ENCODE measurements at places on chromosomes 6 and 20.

DNA sequence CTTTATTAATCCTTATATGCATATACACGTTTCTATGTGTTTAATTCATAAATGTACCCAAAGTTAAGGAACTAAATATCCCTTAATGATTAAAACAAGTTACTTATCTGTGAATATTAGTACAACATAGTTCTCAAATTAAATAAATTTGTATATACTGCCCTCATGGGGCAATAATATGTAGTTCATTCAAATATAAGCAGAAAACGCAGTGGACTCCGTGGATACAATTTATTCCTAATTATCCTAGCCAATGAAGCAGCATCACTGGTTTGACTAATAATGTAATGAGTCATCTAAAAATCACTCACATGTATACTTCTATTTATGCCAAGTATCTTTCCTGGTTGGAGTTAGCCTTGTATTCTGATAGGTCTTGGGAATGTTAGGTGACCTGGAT lies 111.6 kb downstream of the TBC1D32 start:
- DNase-seq, result no peak

DNA sequence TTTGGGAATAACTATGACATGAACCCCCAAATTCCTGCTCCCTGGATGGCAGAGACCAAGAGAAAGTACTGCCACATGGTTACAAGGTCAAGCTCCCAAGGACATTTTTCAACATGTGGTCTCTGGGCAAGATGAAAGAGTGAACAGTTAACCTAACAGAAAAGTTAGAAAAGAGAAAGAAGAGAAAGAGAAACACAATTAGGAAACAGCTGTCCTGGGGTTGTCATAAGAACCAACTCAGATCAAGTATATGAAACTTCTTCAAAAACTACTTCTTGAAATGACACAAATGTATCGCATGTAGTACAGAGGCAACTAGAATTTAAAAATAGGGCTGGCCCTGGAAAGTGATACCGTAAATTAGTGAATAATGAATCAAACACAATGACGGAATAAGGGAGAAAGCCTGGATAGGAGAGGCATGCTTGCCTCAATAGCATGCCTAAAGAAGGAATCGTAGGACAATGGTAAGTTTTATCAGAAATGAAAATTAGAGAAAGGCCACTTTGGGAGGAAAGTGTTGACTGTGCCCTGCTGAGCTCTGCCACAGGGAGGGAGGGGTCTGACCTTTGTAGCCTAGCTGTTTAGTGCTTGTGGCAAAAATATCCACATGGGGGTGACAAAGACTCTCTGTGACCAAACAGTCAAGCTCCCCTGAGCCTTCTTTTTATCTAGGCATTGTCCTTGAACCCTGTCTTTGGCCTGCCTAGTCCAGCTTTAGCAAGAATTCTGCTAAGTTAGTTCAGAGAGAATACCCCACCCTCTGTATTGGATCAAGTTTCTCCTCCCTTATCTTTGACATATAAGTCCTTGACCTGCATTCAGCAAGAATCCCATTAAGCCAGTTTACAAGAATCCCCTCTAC lies 4.3 kb upstream of the DCBLD1 start:
- DNase-seq, result no peak

- DNase-seq, result no peak
Measured at GRCh38 chr20:4132956-4133355, 117.6 kb upstream of the RNF24 start.

GRCh38 chr6:52144196-52145076 lies 41.7 kb upstream of the IL17A start:
- no peak for DNase-seq

- no peak for DNase-seq
Measured at GRCh38 chr20:62267543-62267942, 29.2 kb downstream of the OSBPL2 start.

- no peak for DNase-seq
Measured at GRCh38 chr6:169993861-169994481, 242.5 kb downstream of the ERMARD start.

DNA sequence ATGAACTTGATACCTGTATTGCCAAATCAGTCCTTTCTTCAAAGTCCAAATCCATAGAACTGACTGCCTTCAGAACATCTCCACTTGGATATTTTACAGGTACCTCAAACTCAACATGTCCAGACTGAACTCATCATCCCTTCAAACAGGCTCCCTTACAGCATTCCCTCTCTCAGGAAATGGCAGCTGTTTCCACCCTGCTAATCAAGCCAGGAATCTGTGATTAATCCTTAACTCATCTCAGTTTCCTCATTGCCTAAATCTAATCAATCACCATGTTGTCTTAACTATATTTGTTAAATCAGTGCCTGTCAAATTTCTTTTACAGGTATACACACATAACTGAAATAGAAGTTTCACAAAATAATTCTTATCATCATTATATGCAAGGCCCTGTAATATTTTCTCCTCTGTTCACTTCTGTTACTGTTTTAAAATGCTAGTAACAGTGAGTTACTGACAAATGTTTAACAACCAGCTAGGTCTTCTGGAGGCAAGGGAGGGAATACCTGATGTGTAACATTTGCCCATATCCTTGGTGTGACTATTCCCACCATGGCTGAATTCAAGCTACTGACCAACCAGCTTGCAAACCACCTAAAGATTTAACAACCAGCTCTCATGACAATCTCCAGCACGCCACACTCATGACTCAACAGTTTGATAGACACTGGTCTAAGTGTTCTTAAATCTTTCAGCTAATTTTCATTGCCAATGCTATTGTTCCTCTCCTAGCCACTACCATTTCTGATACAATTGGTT lies 124.9 kb downstream of the ADAT2 start:
- no peak for DNase-seq

DNA sequence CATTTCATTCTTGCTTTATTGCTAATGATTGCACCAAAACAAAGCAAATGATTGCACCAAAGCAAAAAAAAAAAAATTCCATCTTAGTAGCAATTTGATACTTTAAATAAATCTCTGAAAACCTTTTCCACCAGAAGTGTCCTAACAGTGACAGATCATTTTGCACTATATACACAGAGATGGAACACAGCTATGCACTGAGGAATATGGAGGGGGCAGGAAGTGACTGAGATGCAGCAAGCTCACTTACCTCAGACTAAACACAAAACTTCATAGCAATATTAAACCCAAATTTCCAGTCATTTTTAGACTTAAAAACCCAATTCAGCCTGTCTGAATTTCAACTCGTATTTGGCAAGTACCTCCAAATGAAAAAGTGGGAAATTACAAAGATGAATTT lies 41.2 kb downstream of the HIVEP2 start:
- no peak for DNase-seq

GRCh38 chr20:6489361-6490171 lies 277.9 kb upstream of the BMP2 start:
- DNase-seq, result peak; percentile 99

DNA sequence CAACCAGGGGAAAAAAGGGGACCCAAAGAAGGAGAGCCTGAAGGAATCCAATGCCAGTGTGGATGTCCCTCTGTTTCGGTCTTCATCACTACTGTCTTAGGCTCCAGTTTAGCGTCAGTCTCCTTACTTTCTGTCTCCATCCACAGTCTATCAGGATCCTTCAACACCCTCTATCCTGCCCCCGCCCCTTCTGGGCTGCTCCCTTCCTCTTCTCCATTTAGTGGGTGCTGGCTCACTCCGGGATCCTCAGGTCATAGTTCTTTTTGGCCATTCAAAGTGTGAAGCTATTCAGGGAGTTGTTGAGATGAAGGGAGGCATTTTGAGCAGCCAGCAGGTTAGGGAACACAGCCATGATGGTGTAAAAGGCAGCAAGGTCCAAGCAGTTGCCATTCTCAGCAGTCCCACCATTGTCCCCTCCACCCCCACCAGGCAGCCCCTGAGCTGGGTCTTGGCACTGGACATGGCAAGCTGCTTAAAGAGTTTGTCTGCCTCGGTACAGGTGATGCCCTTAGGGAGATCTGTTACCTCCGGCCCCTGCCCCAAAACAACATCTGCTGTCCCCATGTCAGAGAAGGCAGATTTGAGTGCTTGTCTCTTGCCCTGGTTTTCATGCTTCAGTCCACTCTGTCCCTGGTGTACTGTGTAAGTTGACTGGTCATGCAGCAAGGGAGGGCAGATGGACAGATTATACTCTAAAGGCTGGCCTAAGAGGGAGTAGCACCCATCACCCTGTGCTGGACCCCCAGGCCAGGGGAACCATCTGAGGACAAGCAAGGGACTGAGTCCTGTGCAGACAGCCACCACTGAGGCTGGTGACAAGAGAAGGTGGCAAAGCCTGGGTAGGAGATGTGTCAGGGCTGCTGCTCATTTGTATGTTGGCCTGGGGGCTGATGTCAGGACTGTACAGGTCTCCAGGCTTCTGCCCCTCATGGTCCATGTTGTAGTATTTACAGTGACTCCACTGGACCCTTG lies 842.0 kb downstream of the HACE1 start:
- DNase-seq, result no peak

GRCh38 chr6:106475284-106475683 lies 114.8 kb downstream of the CRYBG1 start:
- DNase-seq, result no peak

GRCh38 chr6:84086545-84087429 lies 53.2 kb downstream of the MRAP2 start:
- DNase-seq, result no peak

GRCh38 chr20:57892471-57892870 lies 182.7 kb upstream of the PMEPA1 start:
- peak; percentile 84 for DNase-seq

GRCh38 chr6:107847844-107848802 lies 24.0 kb upstream of the SCML4 start:
- DNase-seq, result peak; percentile 93

DNA sequence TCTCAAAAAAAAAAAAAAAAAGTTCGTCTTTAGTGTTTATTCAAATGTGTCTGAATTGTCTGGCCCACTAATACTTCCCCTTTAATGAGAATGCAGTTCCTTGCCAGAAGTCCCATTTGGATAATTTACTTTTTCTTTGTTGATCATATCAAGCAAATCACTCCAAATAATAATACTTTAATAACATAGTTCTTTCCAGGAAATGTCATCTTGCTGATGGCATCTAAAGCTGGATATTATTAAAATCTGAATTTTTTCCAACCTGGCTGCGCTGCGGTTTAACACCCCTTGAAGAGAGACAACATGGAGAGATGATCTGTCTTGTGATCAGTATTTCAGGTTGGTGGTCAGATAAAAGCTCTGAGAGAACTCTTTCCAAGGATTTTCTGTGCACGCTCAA lies 111.2 kb upstream of the CNKSR3 start:
- DNase-seq, result no peak

DNA sequence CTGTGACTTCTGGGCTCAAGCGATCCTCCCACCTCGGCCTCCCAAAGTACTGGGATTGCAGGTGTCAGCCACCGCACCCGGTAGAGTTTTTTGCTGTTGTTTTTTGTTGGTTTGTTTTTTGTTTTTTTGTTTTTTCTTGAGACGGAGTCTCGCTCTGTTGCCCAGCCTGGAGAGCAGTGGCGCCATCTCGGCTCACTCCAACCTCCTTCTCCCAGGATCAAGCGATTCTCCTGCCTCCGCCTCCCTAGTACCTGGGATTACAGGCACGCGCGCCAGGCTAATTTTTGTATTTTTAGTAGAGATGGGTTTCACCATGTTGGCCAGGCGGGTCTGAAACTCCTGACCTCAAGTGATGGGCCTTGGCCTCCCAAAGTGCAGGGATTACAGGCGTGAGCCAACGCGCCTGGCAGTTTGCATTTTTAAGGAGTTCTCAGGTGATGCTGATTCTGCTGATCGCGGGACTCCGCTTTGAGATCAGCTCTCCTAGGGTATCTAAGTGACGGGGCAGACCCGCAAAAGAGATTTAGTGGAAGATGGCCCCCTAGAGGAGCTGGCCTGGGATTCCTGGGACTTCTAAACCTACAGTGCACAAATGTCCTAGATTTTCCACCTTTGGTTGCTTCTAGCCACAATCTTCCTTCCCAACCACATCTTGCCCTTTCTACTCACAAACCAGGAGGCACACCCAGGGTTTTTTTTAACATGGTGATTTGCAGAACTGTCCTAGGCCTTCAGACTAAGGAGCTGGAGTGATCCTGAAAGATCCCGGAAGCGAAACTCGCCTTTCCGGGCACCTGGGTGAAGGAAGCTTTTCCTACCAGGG lies 45.2 kb downstream of the DPPA5 start:
- peak; percentile 75 for DNase-seq

DNA sequence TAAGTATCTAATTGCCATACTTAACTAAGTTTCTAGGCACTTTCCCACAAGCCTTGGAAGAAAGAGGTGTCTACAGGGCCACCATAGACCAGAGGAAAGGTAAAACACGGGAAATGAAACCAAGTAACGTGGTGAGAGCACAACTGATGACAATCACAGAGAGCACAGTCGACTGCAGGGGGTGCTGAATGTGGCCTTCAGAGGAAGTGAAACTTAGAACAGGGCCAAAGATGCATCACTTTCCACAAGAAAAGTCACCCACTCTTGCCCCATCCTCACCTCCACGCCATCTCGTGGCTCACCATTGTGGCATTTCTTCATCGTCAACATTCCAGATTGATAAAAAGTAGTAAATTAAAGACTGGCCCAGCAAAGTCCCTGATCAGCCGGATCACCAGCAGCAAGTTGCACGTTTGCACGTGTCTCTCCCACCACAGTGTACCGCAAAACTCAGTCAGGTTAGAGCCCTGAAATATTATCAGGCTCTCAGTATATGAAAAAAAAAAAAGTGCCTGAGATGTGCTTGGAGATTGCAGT lies 31.4 kb downstream of the HIVEP2 start:
- no peak for DNase-seq

DNA sequence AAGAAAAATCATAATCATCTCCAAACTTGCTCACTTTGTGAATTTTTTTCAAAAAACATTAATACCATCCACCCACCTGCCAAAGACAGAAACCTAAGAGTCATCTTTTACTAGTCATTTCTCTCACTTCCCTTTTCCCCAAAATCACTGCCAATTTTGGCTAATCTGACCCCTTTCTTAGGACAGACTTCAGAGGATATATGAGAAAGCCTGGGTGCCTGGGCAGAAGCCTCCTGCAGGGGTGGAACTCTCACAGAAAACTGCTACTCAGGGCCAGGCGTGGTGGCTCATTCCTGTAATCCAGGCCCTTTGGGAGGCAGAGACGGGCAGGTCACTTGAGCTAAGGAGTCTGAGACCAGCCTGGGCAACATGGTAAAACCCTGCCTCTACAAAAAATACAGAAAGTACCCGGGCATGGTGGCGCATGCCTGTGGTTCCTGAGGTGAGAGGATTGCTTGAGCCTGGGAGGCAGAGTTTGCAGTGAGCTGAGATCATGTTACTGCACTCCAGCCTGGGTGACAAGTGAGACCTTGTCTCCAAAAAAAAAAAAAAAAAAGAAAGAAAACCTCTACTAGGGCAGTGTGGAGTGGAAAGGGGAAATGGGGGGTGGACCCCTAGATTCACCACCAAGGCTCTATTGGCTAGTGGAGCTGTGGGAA lies 3.8 kb downstream of the DEK start:
- peak; percentile 23 for DNase-seq

- DNase-seq, result no peak
Measured at GRCh38 chr20:53926428-53927028, 143.9 kb downstream of the BCAS1 start.

All from NCI-H69 (cell line).